ENCODE measurements at places on chromosomes 6 and 20.

GRCh38 chr6:131067521-131067920, 4.5 kb upstream of the EPB41L2 start:
- DNase-seq = no peak

GRCh38 chr20:36506253-36506652, 35.1 kb upstream of the MYL9 start:
- no peak for DNase-seq

DNA sequence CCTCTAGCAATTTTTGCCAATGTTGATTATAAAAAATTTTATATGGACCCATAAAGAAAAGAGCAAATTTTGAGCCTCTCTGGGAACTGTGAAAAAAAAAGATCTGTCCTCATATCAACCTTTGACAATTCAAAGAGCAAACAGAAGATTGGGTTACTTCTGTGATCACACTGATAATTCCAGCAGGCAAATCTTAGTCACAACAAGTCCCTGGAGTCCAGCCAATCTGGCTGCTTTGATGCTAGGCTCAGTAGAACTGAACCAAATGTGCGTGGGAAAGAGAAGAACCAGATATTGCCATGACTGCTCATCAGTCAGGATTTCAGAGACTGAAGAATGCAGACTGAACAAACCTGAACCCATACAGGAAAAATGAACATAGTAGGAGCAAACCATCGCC, 438.4 kb upstream of the FLRT3 start:
- DNase-seq = no peak

DNA sequence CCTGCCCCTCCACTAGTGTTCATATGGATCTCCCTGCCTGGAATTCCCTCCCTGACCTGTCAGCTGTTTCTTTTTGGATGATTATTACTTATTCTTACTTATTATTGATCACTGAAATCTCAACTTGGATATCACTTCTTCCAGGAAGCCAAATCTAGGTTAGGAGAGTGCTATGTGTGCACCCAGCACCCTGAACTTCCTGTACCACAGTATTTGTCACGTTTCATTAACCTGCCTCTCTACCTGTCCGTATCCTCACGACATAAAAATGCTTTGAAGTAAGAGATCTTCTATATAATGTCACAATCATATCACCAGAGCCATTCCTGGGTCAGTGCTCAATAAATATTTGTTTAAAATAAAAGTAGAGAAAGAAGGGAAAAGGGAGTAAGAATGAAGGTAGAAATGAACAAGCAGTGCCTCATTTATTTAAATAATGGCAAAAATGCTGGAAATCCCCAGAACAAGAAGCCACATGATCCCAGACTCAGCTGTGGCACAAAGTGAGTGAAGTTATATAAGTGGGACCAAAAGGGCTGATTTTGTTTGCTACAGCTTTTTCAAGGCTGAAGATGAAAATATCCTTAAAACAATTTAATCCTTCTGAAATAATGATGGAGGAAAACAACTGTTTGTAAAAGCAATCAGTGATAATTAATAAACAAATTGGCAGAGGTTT, 88.0 kb upstream of the MANEA start:
- no peak for DNase-seq

DNA sequence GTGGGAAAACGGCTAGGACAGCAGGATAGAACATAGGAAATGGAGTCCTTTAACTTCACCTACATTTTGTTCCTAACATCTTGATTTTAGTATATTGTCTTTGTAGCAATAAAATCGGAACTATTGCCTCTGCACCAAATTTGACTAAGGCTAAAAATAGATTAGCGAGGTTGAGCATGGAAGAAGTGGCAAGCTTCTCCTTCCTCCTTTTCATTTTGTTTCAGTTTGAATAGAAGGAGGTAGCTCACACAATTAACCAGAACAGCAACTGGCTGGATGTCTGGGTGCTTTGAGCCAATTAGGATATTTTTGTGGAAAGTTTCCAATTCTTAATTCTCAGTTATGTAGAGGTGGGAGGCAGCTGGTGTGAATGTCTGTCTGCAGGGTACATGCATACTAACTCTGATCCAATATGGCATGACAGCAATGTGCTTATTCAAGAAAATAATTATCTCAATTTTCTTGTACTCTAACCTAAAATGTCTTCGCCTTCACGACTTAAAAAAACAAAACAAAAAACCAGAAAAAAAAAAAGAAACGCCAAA, 3.1 kb upstream of the HECA start:
- DNase-seq = no peak

DNA sequence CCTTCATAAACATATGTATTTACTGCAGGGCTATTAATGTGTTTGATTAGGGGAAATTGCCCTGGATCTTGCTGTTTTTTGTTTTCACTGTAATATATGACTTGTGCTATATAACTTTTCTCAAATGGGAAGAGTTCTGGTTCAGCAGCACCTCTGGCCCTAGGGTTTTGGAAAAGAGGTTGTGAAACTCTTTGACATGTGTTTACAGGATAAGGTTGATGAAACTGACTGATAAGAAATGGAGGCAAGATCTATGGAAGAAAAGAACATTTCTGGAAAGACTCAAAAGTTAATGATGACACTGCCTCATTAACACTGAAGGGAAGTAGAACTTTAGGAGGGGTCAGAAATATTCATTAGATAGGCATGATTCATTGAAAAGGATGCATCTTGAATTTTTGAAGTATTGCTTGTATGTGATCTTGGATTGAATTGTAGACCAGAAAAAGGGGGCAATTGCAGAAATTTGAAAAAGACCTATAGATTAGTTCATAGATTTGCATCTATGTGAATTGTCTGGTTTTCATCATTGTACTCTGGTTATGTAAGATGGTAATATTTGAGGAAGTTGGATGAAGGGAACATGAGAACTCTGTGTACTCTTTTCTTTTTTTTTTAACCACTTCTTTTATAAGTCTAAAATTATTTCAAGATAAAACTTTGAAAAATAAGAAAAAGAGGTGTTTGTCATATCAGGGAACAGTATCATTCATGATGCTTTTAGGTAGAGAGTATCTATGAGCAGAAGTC, 54.0 kb downstream of the UTRN start:
- no peak for DNase-seq

DNA sequence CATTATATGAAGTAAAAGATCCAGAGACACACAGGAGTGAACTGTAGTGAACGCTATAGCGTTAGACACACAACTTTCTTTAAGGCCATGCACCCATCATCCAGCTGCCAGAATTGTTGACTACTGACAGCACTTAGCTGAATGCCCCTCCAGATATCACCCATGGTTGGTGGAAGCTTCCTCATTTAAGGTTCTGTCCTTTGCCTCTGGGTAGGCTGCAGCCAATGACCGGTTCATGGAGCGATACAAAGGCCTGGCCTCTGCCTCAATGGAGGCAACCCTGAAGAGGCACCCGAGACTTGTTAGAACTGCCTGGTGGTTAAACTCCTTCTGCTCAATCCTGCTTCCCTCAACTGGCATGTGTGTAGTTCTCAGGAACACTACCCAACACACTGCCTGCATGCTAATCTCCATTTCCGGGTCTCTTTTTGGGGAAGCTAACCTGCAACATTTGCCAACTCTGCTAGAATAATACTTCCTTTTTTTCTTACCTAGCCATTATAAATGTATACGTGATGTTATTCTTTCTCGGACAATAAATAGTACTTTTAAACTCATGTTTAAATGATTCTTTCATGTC, 49.8 kb upstream of the THEMIS start:
- no peak for DNase-seq

Data from T-helper 17 cell (primary cell).